ENCODE measurements at places on chromosomes 2 and 18. TPM values are rescaled to one million over a fixed set of nuclear protein-coding genes. Genes with fewer than 3 reads are reported as not detected.

The MYL1 gene
- total RNA-seq = not detected

The CHRNG gene
- not detected for total RNA-seq

The SMCHD1 gene
- 103 TPM for total RNA-seq

DNA sequence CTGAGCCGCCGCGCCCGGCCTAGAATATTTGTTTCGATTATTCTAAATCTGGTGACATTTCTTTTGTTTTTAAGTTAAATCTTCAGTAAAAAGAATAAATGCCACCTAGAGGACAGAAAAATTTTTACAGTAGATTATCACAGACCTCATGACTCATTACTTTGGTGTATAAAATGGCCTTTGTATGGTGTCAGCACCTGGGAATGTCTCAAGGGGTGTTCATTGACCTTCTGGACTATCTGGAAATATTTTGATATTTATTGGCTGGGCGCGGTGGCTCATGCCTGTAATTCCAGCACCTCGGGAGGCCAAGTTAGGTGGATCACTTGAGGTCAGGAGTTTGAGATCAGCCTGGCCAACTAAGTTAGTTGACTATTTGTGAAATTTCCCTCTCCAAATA, 30.3 kb upstream of the SLC30A6 start:
- no peaks in the 10 kb centered on the region for H3K4me1 ChIP-seq
- H3K36me3 ChIP-seq = no peaks in the 10 kb centered on the region
- H3K27me3 ChIP-seq = no peaks in the 10 kb centered on the region
- H3K4me3 ChIP-seq = no peak overlapping the region
- peak; percentile 68 for DNase-seq
- no peak overlapping the region for H3K27ac ChIP-seq

- no peak overlapping the region for H3K27ac ChIP-seq
- no peaks in the 10 kb centered on the region for H3K36me3 ChIP-seq
- no peaks in the 10 kb centered on the region for H3K27me3 ChIP-seq
- H3K4me3 ChIP-seq = no peak overlapping the region
- no peak for DNase-seq
Measured at GRCh38 chr2:198782734-198783133, 675.0 kb downstream of the SATB2 start.

DNA sequence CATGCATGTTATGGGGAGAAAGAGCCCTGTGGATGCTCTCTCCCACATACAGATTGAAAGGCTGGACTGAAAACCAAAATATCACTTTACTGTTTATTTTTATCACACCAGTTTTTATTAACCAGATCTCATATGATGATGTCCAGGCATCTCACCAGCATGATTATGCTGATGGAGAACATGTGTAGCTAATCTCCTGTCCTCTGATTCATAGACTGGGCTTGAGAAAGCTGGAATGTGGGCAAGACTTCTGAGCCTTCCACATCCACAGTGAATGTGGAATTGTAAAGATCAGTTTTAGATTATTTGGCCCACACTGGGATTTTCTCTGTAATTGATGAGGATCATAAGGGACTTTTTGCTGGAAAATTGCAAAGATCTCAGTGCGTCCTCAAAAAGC, 137.9 kb downstream of the ICOS start:
- DNase-seq = no peak
- no peaks in the 10 kb centered on the region for H3K4me1 ChIP-seq
- no peaks in the 10 kb centered on the region for H3K36me3 ChIP-seq
- no peak overlapping the region for H3K27ac ChIP-seq
- H3K4me3 ChIP-seq = no peak overlapping the region

- peak; percentile 52 for DNase-seq
- no peaks in the 10 kb centered on the region for H3K36me3 ChIP-seq
- H3K27me3 ChIP-seq = no peaks in the 10 kb centered on the region
- peak overlapping the region; percentile 26 for H3K4me3 ChIP-seq
Measured at GRCh38 chr2:64932371-64933216, 56.6 kb upstream of the SLC1A4 start.

The DNAJC5G gene
- not detected for total RNA-seq

DNA sequence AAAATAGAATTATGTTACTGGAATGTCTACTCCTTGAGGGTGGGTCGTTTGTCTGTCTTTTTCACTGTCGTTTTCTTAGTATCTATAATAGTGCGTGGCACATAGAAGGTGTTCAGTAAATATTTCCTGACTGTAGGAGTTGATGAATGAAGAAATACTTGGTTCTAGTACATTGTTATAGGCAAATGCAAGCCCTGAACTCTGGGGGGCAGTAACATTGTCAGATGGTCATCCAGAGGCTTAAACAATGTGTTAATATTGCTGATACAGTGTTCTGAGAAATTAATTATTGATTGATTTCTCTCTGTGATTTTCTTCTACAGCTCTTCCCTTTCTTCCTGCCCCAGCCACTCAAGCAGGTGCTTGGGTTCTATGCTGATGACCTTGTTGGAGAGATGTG, 24.4 kb upstream of the THOC1 start:
- no peaks in the 10 kb centered on the region for H3K4me1 ChIP-seq
- no peak overlapping the region for H3K27ac ChIP-seq
- DNase-seq = no peak
- no peaks in the 10 kb centered on the region for H3K36me3 ChIP-seq
- no peaks in the 10 kb centered on the region for H3K27me3 ChIP-seq

- no peaks in the 10 kb centered on the region for H3K27me3 ChIP-seq
- H3K4me3 ChIP-seq = no peak overlapping the region
- H3K36me3 ChIP-seq = no peaks in the 10 kb centered on the region
- H3K4me1 ChIP-seq = no peaks in the 10 kb centered on the region
- no peak for DNase-seq
Measured at GRCh38 chr18:32443706-32444215, 26.9 kb downstream of the GAREM1 start.

- no peak overlapping the region for H3K27ac ChIP-seq
- peak; percentile 74 for DNase-seq
- no peaks in the 10 kb centered on the region for H3K27me3 ChIP-seq
- H3K36me3 ChIP-seq = no peaks in the 10 kb centered on the region
- no peak overlapping the region for H3K4me3 ChIP-seq
- no peaks in the 10 kb centered on the region for H3K4me1 ChIP-seq
Measured at GRCh38 chr2:186410802-186411201, 75.3 kb upstream of the ZC3H15 start.

GRCh38 chr2:197560146-197560665, 44.3 kb downstream of the MOB4 start:
- no peaks in the 10 kb centered on the region for H3K4me1 ChIP-seq
- H3K36me3 ChIP-seq = no peaks in the 10 kb centered on the region
- no peaks in the 10 kb centered on the region for H3K27me3 ChIP-seq
- H3K27ac ChIP-seq = no peak overlapping the region
- DNase-seq = no peak

- no peak for DNase-seq
- no peak overlapping the region for H3K27ac ChIP-seq
- no peak overlapping the region for H3K4me3 ChIP-seq
- no peaks in the 10 kb centered on the region for H3K36me3 ChIP-seq
- no peaks in the 10 kb centered on the region for H3K27me3 ChIP-seq
Measured at GRCh38 chr2:196413821-196414274, 225.7 kb upstream of the CCDC150 start.

The MTERF4 gene
- total RNA-seq = 55.4 TPM

DNA sequence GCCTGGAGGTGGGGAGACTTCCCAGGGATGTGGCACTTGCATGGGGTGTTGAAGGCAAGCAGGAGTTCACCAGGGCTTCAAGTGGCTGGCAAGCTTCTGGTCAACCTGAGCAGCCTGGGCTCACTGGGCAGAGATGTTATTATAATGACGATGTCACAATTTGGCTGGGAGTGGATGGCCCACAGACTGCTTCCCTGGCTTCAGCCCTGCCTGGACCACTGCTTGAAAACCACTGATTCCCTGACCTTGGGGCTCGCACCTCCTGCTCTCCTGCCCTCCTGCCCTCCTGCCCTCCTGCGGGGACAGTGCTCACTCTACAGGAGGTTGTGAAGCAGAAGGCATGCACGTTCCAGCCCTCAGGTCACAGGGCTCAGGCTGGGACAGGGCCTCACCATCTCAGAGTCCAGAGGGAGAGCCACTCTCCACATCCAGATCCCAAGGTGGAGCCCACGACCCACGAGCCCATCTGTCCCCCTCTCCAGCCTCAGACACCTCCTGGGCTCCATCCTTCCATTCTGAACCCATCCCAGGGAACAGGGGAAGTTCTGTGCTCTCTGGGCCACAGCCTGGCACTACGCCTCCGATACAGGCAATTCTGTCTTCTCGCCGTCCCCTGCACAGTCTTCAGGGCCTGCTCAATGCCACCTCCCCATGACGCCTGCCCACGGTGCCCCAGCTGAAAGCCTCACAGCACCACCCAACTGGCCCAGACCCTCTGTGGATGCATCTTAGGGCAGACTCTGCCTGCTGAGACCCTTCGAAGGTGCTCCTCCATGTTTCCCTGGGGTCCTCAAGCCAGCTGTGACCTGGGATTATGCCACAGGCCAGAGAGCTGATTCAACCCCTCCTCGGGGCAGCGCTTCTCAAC, 241.6 kb upstream of the RAB6C start:
- H3K4me3 ChIP-seq = no peak overlapping the region
- H3K36me3 ChIP-seq = no peaks in the 10 kb centered on the region
- no peak overlapping the region for H3K27ac ChIP-seq
- DNase-seq = no peak

The PAPOLG gene
- total RNA-seq = 10.7 TPM

DNA sequence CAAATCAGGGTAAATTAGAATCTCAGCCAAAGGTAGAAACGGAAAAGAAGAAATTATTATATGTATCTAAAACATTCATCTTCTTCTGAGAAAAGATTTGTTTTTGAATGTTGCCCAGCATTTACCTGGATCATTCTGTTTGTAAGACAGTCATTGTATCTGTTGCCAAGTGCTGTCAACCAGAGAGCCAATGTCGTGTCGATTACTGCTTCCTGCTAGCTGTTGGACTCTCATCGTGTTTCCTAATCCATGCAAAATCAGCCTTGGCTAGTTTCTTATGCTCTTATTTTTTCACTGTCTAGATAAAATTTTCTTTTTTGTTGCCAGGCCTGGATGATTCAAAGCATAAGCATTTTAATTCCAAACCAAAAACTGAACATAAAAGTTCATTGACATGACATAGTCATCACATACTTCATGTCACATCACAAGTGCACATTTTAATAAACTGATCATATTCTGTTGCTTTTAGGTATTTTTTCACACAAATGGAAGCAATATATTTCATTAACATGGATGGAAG, 202.3 kb downstream of the KCNH7 start:
- no peaks in the 10 kb centered on the region for H3K36me3 ChIP-seq
- H3K4me3 ChIP-seq = no peak overlapping the region
- no peak for DNase-seq
- no peaks in the 10 kb centered on the region for H3K4me1 ChIP-seq
